Fibroblast of the aortic adventitia (primary cell): ENCODE measurements at places on chromosomes 6 and 20. TPM values are rescaled to one million over a fixed set of nuclear protein-coding genes. Genes with fewer than 3 reads are reported as not detected.

Gene LKAAEAR1
- total RNA-seq: 0.36 TPM in 1 of 2 replicates, not detected in the other

DNA sequence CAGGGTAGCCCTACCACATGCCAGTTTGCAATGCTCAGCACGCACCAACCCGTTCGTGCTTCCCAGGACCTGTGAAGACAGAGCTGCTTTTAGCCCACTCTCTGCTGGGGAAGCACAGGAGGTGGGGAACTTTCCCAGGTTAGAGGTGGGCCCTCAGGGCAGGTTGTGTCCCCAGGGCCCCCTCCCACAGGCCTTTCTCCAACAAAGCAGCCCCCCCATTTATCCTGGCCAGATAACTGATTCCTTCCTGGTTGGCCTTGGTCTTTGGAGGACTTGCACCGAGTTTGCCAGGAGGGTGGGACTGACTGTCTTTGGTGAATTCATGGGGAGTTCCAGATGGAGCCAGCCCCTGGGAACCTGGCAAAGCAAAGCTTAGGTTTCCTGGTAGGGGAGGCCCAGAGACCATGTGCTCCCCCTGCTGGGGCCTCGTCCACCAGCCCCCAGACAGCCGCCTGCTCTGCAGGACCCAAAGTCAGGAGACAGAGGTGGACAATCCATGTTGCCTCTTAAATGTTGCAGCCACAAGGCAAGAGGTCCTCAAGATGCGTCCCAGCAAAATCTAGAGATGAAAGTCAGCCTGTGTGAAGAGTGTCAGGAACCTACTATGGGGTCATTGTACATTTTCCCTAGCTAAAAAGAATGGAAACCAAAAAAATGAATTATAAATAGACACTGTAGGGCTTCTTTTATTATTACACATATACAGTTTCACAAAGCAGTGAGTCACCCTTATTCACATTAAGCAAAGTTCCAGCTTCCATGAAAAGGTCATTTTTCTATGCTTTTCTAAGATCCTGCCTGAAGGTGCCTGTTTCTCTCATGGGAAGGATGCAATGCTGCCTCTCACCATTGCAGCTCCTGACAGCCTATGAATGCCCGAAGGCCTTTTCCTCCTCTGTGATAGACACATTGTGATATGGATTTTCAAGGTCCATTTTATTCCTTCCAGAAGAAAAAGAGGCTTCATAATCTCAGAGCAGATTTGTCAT is 497.8 kb downstream of the PREX1 start:
- DNase-seq: peak; percentile 36

- DNase-seq: peak; percentile 58
These were observed 377.0 kb downstream of the BMP2 start for GRCh38 chr20:7144464-7144863.

GRCh38 chr6:155418017-155418761 is 37.5 kb downstream of the NOX3 start:
- DNase-seq: peak; percentile 79

Gene SLC18B1
- total RNA-seq: 6.8 and 17.8 TPM in 2 replicates

Gene TCF19
- 4.2 and 46.3 TPM in 2 replicates for total RNA-seq
